ENCODE measurements at places on chromosomes 4 and X.
A peak's percentile ranks its signal among the peaks of the same experiment; 100 is the strongest.

- no peak for DNase-seq
Measured at GRCh38 chr4:87451537-87451936, 29.2 kb downstream of the NUDT9 start.

DNA sequence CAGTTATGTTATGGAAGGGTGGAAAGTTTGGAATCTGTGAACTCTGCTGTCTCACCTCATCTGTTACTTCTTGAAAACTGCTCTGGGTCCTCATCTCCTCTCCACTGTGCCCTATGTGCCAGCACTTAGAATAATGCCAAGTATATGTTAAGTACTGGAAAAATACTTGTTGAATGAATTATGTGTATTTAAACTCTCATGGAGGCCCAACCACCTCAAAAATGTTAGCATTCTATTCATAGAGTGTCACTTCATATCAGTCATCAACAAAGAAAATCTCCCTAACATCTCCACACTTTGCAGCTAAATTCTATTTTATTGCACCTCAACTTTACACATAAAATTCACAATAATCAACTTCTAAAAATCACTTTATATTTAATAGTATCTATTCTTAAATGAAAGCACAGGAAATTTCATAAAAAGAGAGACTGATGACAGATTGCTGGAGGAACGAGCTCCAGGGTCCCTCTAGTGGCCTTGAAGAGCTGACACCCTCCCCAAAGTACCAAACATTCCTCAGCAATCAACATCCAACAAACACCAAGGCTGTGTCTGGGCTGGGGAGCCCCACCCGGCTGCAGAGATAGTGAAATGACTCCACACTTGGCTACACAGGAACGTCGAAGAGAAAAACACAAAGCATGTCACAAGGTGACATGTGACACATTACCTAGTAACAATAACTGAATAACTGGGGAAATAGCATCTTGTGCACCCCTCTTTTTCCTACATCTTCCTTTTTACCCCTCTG, 45.8 kb downstream of the SLC39A8 start:
- no peak for DNase-seq

- no peak for DNase-seq
Measured at GRCh38 chrX:24982306-24982965, 33.3 kb downstream of the ARX start.

- DNase-seq: no peak
Measured at GRCh38 chr4:81523672-81524327, 52.1 kb upstream of the RASGEF1B start.

GRCh38 chr4:187606581-187606980, 389.0 kb upstream of the ZFP42 start:
- no peak for DNase-seq

DNA sequence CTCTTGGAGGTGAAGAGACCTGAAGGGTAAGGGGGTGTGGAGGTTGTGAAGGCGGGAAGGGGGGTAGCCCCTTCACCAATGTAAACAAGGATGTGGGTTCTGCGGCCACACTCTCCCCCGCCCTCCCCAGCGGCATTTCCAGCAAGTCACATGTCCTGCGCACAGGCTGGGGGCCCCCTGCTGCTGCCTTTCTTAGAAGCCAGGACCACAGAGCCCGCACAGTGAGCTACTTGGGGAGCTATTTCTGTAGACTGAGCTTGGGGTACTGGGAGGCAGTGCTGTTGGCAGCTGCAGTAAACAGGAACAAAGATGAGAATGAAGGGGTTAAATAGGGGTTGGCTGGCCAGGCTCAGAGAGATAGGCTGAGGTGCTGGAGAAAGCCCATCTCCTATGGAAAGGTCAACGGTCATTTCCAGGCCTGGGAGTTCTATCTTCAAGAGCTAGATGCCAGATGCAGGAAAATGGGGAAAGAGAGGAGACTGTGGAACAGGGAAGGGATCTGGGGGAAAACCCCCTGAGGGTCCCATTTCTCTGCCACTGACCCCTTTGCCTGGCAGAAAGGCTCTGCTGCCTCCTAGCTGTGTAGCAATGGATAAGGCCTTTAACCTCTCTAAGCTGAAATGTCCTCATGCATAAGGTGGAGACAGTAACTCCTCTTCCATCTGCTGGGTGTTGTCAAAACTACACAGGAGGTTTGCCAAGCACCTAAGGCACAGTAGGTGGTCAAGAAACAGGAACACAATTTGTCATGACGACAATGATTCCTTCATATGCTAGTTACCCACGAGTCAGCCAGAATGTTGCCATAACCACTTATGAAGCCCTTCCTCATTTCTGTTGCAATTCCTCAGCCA, 18.5 kb upstream of the PIM2 start:
- no peak for DNase-seq

GRCh38 chr4:16119981-16120380, 36.2 kb upstream of the PROM1 start:
- DNase-seq: no peak

- DNase-seq: no peak
Measured at GRCh38 chr4:183096276-183096965, 2.6 kb upstream of the WWC2 start.

- DNase-seq: no peak
Measured at GRCh38 chr4:26175905-26176470, 144.8 kb upstream of the RBPJ start.

GRCh38 chr4:101865501-101866062, 75.1 kb downstream of the BANK1 start:
- DNase-seq: no peak

DNA sequence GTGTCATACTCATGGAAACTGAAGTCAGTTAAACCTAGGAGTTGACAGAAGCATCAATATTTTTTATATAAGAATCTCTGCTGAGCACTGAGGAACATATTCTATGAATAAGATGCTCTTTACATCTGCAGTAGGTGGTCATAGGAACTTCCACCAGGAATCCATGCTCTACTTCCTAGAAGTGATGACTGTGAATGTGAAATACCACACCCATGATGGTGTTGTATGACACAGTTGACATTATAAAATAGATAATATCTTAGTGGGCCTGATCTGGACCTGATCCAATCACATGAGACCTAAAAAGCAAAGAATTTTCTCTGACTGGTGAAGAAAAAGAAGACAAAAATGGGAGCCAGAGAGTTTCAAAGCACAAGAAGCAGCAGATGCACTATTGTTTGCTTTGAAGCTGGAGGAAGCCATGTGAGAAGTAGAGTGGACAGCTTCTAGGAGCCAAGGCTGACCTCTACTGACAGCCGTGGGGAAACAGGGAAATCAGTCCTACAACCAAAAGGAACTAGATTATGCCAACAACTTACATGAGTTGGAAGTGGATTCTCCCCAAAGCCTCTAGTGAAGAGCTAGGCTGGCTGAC, 68.6 kb upstream of the HS3ST1 start:
- no peak for DNase-seq

- no peak for DNase-seq
Measured at GRCh38 chrX:151563449-151563848, at the start of gene PASD1. TSS of gene PASD1 (plus strand) at chrX:151563675. CDS start at chrX:151601554, 37,879 bp downstream.

DNA sequence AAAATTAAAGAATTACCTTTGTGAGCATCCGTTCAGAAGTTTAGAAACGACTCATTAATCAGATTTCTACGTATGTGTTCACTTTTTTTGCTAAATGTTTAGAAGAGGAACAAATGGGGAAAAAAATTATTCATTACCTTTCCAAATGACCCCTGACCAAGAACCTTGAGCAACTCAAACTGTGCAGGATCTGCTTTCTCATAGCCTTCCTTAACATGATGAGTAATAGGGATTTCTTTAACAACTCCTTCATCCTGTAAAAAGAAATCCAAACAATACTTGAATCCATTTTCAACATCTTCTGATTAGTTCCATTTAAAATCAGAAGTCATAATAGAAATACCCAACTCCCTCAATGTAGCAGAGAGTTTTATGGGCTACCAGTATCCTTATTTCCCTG, 32.1 kb downstream of the RPS6KA6 start:
- DNase-seq: no peak

- no peak for DNase-seq
Measured at GRCh38 chr4:112523008-112523721, 7.2 kb upstream of the NEUROG2 start.

- DNase-seq: no peak
Measured at GRCh38 chr4:4332529-4332928, 42.5 kb downstream of the ZBTB49 start.

DNA sequence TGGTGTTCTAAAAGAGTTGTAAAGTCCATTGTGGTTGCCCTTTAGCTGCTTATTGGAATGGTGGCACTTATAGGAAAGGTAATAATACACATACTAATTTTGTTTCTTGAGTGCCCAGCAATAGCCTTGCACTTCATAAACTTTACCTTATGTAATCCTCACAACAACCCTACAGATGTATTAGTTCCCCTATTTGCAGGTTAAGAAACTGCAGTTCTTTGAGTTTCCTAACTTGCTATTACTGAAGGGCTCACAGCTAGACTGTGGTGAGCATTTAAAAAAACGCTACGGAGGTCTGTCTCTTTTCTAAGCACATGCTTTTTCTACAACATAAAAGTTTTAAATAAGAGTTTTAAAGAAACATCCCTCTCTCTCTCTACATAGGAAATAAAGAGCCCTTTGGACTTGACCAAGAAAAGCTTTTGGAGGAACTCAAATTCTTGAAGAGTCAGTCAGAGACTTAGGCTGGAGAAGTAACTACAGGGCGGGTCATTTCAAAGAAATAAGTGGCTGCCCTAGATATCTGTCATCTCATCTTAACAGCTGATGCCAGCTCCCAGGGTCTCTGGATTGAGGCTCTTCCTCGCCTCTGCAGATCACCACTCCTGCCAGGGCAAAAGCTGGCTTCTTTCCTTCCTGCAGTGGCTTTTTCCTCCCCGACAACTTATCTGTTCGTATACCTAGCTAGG, 42.0 kb upstream of the FBXW7 start:
- DNase-seq: no peak

GRCh38 chr4:81946996-81947395, 426.8 kb downstream of the HNRNPD start:
- DNase-seq: no peak

GRCh38 chrX:14873676-14874049, 442 bp downstream of the MOSPD2 start:
- no peak for DNase-seq

DNA sequence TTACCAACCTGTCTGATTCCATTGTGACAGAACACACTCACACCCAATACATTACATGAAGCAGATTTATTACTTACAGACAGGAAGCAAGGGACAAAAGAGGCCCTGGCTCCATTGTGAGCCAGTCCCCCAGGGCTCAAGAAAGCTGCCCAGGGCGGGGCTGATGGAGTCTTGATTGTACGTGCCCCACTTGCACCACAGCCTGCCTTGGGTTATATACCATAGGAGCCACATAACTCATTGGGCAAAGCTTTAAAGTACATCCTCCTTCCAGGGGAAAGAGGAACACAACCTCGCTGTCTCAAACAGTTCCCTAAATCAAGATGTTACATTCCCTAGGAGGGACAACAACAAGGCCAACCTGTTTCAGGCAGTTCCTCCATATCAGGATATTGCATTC, 3.4 kb upstream of the ZRSR2 start:
- no peak for DNase-seq

DNA sequence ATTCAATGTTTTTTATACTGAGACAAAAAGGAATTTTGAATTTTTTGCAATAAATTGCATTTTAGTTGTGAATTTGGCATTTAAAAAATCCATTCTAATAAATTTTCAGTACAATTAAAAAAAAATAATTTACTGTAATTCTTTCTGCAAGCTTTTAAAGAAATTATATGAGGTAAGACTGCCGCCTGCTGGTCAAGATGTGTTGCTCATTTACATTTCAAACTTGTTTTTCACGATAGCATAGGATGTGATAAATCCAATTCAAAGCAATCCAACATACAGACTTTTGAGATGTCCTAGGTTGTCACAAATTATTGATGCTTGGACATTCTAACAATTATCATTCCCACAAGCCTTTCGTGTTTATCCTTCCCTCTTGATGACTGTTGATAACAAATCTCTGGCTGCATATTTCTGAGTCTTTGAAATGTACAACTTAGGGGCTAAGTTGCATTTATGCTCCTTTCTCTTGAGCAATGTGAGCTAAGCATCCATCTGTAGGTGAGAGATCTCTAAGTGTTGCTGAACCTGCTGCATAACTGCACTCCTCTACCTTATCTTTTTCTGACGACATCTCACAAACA, 21.7 kb upstream of the MFAP3L start:
- peak; percentile 22 for DNase-seq

- DNase-seq: no peak
Measured at GRCh38 chr4:154686838-154687237, 57.0 kb upstream of the LRAT start.

DNA sequence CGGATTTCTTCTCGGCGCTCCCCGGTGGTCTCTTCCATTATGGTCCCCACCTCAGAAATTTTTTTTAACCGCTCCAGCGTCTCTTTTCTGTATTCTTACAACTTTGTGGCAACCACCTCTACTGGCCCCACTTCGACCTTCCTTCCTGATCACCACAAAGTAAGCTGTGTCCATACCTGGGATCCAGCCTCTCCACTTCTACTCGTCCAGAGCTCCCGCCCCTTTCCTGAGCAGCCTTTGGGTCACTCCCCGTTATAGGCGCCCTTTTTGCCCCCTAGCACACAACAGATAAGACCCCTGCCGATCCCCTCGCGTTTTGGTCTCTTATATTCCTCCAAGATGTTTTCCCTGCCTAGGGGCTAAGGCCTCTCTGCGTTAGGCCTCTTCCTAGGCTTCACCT, 557 bp downstream of the PIGG start:
- DNase-seq: no peak

DNA sequence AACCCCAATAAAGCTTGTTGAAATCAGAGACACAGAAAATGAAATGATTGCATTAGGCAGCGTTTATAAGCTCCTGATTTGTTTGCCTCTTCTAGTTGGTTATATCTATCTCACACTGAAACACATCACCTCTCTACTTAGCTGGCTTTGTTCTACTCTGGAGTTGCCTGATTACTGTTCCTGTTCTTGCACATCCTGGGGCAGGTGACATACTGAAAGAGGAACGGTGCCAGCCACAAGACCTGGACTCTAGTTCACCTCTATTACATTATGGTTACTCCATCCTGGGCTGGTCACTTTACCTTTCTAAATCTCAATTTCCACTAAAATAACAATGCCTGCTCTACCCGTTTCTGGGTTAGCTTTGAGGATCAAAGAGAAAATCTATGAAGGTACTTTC, 47.9 kb downstream of the TRIM2 start:
- DNase-seq: no peak

GRCh38 chrX:39850630-39851152, 247.1 kb downstream of the BCOR start:
- no peak for DNase-seq

All from substantia nigra (tissue), 51 donors.